ENCODE measurements at places on chromosomes 1 and 21.

DNA sequence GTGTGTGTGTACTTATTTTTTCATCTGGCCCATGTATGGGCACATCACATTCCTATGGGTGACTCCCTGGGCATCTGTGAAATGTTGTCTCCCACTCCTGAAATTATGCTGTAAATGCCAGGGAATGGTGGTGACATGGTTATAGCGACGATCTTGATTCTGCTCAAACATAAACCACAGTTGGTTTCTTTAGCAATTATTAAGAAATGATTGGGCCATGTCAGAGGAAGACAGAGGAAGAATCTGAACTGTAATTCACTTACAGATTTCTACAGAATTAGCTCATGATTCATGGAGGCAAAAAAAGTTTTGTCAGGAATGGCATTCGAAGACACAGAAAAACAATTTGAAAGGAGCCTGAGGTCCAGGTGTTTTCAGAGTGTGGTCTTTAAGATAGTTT is 25.8 kb upstream of the KCNE1 start:
- DNase-seq, result no peak

- DNase-seq, result no peak
Measured at GRCh38 chr1:204711947-204712701, 26.6 kb upstream of the LRRN2 start.

GRCh38 chr1:158007667-158008386 is 14.4 kb downstream of the KIRREL1 start:
- no peak for DNase-seq

- no peak for DNase-seq
Measured at GRCh38 chr1:57621776-57622175, 197.9 kb upstream of the DAB1 start.

GRCh38 chr21:45276596-45276995 is 11.1 kb downstream of the POFUT2 start:
- no peak for DNase-seq

GRCh38 chr1:231786126-231786525 is 159.5 kb downstream of the DISC1 start:
- no peak for DNase-seq

GRCh38 chr1:169949139-169949538 is 55.4 kb upstream of the SCYL3 start:
- DNase-seq, result no peak

Data from DMS79 treated with DMSO at 0.1 percent for 48 hours (cell line).